Omental fat pad (tissue), 4 donors: ENCODE measurements at places on chromosomes 11 and 22. TPM values are rescaled to one million over a fixed set of nuclear protein-coding genes. Genes with fewer than 3 reads are reported as not detected.

The DMC1 gene
- 0.84 TPM for total RNA-seq

The KRTAP5-7 gene
- not detected for total RNA-seq

The VSIG10L2 gene
- total RNA-seq: not detected

The OR52N5 gene
- total RNA-seq: not detected

The GAL3ST3 gene
- 1.2 TPM for total RNA-seq

The OR10D3 gene
- total RNA-seq: not detected

The HBD gene
- total RNA-seq: not detected

The CSRP3 gene
- not detected for total RNA-seq

The POU2AF3 gene
- not detected for total RNA-seq

The SCARF2 gene
- total RNA-seq: 9.8 TPM

The AIFM3 gene
- 2.6 TPM for total RNA-seq

The GRIA4 gene
- not detected for total RNA-seq

The RAD9A gene
- 9.7 TPM for total RNA-seq

The SOX10 gene
- total RNA-seq: not detected

The DAGLA gene
- 4.6 TPM for total RNA-seq

The KIRREL3 gene
- 0.09 TPM for total RNA-seq

The F2 gene
- not detected for total RNA-seq

The KRTAP5-10 gene
- not detected for total RNA-seq

The OR52I2 gene
- not detected for total RNA-seq

The C11orf97 gene
- not detected for total RNA-seq

DNA sequence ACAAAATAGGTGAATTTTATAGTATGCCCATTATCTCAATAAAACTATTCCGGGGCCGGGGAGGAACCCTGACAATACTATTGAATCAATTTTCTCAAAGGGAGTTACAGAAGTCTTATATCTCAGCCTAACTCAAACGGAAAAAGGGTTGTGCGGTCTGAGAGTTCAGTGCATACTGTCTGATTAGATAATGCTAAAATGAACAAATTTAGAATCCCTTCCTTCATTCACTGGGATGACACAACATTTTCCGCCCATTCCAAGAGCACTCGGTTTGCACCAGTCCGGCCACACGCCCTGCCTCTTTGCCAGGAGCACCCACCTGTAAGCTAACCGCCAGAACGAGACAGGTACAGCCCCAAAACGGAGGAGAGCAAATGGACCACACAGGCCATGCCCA lies 50.0 kb upstream of the NFRKB start:
- DNase-seq: no peak

GRCh38 chr22:41544671-41545476 lies 604 bp upstream of the POLR3H start:
- DNase-seq: no peak

DNA sequence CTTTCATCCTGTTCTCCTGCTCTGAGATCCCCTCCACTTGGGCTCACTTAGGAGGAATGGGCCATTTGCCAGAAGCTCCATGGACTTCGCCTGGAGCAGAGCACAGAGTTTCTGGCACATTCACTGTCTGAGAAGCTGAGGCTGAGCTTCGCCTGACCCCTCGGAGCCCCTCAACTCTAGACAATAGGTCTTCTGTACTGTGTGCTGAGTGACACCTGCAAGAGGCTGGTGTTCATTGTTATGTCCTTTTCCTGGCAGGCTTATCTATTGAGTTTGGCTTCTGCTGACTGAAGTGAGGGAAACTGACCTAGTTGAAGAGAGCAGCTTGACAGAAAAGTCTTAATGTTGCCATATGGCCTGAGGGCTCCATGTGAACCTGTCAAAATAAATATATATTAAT lies 124.3 kb downstream of the EHF start:
- DNase-seq: no peak

DNA sequence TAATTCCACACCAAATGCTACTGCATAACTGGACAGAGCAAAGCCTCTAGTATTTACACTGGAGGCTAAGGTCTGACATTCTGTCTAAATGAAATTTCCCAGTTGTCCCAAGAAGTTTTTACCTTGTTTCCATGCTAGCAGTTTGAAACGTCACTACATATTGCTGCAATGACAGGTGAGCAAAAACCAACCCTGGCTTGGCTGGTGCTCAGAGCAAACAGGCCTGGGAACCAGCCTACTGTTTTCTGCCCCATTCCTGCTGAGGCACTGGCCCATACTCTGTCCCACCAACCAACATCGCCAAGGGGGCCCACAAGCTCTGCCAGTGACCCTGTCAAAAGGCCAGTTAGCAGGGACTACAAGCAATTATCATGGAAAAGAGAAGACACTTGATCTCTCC lies 131.1 kb downstream of the MPPED2 start:
- no peak for DNase-seq

DNA sequence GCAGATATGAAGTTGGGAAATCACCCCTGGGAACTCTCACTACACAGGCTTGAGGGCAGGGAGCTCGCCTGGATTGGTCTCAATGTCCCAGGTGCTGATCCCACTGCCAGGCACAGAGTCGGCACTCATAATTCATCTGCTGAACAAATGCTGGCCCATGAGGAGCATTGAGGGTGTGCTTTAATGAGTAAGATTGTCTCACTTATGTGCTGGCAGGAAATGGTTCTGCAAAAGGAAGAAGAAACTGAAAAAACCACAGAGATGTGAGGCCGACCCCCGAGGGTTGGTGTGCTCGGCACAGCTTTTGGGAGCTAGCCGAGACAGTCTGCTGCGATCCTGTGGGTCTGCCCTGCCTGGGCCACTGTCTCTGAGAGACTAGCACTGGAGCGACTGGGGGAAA lies 9.4 kb downstream of the PLAAT2 start:
- no peak for DNase-seq

DNA sequence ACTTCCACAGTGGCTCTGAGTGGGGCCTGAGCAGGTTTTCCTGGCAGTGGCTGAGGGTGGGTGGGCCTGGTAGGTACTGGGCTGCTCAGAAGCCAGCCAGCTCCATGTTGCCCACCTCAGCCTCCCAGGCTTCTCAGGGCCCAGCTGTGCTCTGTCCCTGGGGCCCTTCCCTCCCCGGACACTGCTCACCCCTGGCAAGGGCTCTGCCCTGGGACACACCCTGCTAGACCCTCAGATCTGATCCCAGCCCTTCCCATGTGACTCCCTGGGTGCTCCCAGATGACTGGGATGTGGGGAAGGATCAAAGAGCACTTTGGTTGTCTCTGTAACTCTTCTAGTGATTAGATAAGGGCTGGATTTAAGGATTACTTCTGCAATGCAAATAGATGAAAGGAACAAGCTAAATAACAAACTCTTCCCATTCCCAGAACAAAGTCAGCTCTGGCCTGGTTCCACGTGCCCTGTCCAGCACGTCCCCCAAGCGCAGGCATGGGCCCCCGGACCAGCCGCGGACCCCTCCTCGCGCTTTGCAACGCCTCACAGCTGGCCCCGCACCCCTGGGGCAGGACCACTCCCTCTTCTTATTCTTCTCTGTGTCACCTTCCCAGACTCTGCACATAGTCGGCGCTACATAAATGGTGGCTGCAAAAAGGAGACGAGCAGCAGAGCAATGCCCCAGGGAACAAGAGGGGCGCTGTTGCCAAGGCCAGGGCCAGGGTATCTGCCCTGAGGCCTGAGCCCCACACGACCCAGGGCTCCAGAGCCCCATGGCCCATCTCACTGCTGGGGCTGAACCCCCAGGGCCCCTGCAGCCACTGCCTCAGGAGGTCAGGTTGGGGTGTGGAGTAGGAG lies 5.7 kb upstream of the KRTAP5-6 start:
- no peak for DNase-seq

DNA sequence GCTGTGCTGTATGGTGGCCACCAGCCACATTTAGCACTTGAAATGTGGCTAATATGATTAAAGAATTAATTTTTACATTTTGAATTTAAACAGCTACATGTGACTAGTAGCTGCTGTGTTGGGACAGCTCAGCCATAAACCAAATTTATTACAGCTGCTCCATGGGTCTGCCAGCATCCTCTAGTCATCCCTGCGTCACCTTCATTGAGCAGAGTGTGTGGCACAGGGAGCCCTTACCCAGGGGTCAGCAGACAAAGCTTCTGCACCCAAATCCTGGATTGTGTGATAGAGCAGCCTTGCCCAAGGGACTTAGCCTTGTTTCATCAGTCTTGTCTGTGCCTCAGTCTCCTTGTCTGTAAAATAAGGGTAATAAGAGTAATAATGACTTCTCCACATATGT lies 19.4 kb upstream of the ACCSL start:
- no peak for DNase-seq

- no peak for DNase-seq
Measured at GRCh38 chr22:23681026-23681809, 9.6 kb upstream of the RGL4 start.

- no peak for DNase-seq
Measured at GRCh38 chr22:45516163-45516562, 13.5 kb downstream of the FBLN1 start.

GRCh38 chr22:39800790-39801520 lies 92.6 kb downstream of the ENTHD1 start:
- DNase-seq: no peak

- DNase-seq: no peak
Measured at GRCh38 chr22:50641696-50642607, 14.0 kb upstream of the ARSA start.

GRCh38 chr11:47314992-47315391 lies 37.5 kb downstream of the MYBPC3 start:
- DNase-seq: no peak

GRCh38 chr11:25777343-25777742 lies 554.6 kb upstream of the ANO3 start:
- no peak for DNase-seq

GRCh38 chr11:45384711-45385241 lies 98.6 kb upstream of the SYT13 start:
- DNase-seq: no peak

GRCh38 chr11:65288706-65289536 lies 25.7 kb upstream of the CDC42EP2 start:
- no peak for DNase-seq

GRCh38 chr22:39900306-39901227 lies at the start of gene GRAP2:
Gene GRAP2, plus strand, starts transcription at chr22:39901084. Its CDS starts 46,023 bp downstream, at chr22:39947107.
- no peak for DNase-seq

GRCh38 chr11:69949327-69949726 lies 128.8 kb upstream of the ANO1 start:
- DNase-seq: no peak

DNA sequence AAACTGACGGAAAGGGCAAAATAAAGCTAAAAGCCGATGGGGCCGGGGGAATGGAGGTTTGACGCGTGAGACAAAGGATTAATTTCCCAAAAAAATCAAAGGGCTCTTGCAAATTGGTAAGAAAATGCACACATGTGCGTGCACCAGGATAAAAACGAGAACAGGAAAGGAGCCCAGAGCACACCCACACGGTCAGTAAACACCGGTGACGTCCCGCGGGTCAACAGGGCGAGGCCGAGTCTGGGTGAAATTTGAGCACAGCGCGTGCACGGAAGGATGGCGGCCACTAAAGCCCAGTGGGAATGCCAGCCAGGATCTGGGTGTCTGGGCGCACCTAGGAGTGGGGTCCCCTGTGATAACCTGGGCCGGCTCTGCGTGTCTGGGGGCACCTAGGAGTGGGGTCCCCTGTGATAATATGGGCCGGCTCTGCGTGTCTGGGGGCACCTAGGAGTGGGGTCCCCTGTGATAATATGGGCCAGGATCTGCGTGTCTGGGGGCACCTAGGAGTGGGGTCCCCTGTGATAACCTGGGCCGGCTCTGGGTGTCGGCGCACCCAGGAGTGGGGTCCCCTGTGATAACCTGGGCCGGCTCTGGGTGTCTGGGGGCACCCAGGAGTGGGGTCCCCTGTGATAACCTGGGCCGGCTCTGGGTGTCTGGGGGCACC lies 44.4 kb downstream of the BRSK2 start:
- DNase-seq: no peak

GRCh38 chr22:39144101-39144767 lies 8.2 kb downstream of the CBX7 start:
- no peak for DNase-seq

GRCh38 chr11:22472306-22472705 lies 134.1 kb downstream of the SLC17A6 start:
- DNase-seq: no peak

DNA sequence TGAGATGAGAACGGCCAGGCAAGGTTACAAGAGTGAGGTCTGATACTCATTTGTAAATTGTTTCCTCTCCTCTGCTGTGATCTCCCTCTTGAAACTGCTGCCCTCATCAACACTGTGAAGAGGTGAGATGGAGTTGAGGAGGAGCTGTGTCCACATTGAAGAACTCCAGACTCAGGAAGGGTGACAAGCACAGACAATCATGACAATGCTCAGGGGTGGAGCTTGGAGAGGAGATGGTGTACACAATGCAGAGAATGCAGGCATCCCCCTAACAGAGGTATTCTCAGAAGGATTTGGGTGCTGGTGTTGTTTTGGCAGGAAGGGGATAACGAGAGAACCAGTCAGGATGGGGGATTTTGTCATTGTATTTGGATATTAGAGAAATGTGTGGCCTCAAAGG lies 21.5 kb upstream of the MMP7 start:
- DNase-seq: no peak

GRCh38 chr11:71221821-71222220 lies 30.6 kb downstream of the SHANK2 start:
- no peak for DNase-seq

DNA sequence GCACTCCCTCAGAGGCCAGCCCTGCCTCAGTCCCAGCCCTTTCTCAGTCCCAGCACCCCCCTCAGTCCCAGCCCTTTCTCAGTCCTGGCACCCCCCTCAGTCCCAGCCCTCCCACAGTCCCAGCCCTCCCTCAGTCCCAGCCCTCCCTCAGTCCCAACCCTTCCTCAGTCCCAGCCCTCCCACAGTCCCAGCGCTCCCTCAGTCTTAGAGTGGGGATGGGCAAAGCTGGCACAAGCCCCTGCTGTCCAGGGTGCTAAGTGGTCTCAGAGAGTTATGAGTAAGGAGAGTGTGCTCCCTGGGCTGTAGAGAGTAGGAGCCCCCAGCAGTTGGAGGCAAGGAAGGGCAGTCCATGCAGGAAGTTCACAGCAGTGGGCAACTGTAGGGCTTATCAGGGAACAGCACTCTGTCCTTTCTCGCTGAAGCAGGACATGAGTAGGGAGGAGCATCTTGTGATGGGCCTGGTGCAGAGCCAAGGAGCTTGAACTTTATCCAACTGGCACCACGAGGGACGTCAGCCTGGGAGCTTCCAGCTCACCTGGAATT lies 51.4 kb upstream of the CRYBB3 start:
- no peak for DNase-seq

- no peak for DNase-seq
Measured at GRCh38 chr11:10584071-10584501, 15.6 kb upstream of the LYVE1 start.

GRCh38 chr11:72736452-72737069 lies 15.6 kb downstream of the ARAP1 start:
- DNase-seq: no peak
